Kidney capillary endothelial cell (primary cell): ENCODE measurements at places on chromosomes 6 and 20.

DNA sequence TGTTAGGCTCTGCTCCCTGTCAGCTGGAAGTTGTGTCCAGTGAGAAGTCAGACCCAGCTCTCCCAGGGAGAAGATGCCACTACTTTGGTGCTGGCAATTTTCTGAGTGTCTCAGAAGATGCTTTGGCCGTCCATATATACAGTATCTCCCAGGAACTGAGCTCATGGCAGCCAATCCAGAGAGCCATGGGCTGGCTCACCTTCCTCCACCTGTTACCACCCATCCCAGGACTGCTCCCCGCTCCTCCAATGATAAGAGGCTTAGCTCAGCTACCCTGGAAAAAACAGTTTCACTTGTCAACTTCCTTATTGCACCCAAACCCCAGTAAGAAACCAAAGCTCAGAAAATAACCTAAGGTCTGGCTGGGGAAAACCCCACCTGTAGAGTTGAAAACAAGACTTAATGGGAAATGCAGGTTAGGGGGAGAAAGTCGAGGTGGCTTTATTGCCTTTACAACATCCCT is at the start of gene BNIP5:
Gene BNIP5 (minus strand): TSS at position 110 of the 463 bp plus-strand sequence. CDS start 6,198 bp downstream, outside the sequence.
- no peak for DNase-seq

DNA sequence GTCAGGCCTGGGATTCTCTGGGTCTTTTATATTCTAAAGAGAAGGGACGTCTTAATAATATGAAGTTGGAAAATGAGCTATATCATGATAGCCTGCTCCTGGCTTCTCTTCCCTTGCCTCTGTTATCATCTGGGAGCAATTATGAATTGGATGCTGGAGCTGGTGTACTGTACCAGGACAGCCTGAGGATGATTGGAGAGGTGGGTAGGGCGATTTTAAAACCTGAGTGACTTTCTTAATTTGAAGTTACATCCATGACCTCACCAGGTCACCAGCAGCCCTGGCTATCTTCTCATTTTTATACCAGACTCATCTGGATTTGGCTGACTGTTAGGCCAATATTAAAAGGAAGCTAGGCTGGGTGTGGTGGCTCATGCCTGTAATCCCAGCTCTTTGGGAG is 317.6 kb downstream of the CLIC5 start:
- no peak for DNase-seq

DNA sequence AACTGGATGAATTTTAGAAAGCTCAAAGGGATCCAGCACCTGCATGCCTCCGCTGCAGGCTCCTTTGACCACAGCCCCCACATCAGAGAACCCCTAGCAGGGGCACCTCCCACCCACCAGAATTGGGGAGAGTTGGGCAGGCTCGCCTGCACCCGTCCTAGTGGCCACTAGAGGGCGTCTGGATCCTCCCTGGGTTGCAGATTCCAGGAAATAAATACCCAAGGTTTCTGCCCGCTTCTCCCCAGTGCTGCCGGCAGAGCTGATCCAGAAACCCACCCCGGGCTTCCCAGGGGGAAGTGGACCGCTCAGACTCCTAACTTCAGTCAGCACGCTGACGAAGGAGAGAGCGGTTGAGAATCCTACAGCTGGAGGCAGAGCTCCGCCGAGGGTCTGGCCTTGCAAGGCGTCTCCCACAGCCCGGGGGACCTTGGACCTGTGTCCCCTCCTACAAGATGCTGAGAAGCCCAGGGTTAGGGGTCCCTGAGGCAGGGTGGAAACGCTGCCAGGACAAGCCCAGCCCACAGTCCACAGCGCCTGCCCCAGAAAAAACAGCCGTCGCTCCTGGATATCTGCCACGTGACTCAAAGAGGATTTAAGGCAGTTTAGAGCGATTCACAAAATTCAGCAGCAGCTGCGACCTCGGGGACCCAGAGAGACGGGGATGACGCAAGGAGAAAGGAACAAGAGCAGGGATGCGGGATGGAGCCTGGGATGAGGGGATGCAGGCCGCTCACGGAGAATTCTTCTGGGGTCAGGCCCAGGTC is 32.6 kb upstream of the PHACTR3 start:
- peak; percentile 29 for DNase-seq

DNA sequence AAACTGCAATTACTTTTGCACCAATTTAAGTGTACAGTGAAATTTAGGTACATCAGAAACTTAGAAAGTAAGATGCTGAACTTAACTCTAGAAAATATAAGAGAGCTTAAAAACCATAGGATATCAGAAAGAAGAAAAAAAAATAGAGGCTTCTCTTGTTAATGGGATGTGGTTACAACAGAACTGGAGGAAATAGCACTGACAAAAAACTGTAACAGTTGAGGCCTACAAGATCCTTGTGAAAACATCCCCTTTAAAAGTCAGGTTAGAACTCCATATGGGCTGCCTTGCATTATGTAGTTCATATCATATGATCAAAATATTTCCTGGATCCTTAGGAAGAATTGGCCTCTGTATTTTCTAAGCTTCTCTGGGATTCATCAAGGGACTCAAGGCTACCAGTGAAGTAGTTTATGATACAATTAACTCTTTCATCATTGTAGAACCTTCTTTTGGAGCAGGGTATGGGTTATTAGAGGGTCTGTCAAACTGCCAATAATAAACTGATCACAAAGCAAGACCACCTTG is 24.8 kb downstream of the MTCL3 start:
- no peak for DNase-seq

DNA sequence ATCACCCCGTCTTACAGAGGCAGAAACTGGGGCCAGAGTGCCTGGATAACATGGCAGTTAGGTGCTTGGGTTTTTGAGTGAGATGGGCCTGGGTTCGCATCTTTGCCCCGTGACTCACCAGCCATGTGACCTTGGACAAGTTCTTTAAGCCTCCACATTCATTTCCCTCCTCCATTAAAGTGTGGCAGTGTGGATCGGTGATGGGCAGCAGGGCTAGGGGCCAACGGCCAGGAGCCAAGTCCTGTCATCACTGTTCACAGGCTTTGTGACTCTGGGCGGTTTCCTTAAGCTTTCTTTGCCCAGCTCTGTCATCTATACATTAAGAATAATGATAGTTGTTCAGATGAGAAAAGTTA is 85.5 kb upstream of the PMEPA1 start:
- DNase-seq: no peak

DNA sequence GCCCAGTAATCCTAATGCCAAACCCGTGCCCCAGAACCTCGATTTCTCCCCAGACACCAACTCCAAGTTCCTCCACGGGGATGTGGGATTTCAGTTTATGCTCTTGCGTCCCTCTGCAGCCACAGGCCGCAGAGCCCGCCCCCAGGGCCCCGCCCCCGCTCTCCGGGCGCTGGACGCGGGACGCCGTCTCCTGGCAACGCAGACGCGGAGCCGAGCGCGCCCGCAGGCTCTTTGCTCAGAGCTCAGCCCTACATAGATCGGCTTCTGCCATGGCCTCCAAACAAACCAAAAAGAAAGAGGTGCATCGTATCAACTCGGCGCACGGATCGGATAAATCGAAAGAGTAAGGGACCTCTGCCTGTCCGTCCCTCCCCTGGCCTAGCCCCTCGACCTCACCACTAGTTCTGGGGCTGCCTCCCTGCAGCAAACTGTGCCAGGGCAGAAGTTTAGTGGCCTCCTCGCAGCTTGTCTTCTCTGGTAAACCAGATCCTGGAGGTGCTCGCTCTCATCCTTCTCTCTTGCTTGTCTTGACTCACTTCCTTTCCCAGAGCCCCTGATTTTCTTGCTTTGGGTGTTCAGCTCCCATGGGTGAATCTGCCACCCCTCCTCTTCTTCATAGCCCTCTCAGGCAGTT is at the start of gene ADGB:
Gene ADGB (plus strand): TSS at position 201 of the 634 bp plus-strand sequence. CDS start 69 bp downstream, at position 270.
- peak; percentile 4 for DNase-seq

DNA sequence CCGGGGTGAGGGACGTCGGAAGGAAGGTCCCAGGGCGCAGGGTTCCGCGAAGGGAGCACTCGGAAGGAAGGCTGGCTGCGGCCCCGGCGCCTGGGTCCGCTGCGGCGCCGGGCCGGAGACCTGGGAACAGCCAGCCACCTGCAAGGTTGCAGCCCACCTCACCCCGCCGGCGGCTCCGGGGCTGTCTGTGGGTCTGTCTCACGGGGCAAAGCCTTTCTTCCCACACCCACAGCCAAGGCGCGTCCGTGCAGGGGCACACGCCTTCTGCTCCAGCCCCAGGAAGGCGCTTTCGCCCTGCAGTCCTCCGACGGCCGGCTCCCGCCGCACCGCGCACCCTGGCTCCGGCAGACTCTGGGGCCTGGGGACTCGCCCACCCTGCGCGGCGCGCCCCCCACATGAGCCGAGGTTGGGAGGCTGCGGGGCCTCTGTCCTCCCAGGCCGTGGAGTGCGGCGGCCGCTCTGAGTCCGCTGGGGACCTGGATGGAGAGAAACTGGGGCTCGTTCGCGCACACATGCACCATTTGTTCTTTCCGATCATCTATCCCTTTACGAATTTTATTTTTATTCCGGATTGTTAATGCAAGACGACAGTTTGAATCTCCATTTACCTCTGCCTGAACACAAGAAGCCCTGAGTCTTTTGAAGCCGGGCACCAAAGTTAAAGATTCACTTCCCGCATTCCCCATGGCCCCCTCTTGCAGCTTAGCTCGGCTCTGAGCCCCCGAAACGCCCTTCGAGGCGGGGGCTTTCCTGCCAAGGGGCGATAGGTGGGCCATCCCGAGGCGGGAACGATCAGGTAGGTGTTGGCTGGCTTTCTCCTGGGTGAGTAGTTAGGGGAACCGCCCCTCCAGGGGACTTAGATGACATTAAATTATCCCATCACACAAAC is 4.5 kb upstream of the FOXC1 start:
- no peak for DNase-seq

DNA sequence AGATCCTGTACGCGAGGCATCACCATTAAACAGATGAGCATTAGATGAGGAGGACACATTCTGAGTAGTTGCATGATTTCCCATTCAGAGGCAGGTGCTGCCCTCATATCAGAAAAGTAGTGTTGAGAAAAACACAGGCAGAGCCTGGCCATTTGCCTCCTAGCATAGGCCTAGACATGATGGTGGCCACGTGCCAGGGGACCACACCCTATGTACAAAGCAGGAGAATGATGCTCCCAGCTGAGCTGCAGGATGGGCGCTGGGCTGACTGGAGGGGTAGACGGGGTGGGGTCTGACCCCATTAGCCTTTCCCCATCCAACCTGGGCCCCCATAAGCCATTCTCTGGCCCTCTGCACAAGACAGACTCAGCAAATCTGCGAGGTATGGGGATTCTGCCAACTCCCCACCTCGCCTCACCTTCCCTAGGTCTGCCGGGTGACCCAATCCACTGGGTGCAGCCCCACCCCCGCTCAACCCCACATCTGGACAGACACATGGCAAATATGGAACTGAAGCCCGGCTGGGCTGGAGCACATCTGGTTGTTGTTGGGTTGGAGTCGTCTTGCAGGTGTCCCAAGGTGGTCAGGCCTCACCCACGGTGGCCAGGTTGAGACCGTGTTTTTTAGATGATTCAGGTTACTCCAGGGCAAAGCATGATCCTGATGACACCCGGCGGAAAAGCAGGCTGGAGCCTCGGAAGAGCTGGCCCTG is 13.9 kb downstream of the PI16 start:
- no peak for DNase-seq

DNA sequence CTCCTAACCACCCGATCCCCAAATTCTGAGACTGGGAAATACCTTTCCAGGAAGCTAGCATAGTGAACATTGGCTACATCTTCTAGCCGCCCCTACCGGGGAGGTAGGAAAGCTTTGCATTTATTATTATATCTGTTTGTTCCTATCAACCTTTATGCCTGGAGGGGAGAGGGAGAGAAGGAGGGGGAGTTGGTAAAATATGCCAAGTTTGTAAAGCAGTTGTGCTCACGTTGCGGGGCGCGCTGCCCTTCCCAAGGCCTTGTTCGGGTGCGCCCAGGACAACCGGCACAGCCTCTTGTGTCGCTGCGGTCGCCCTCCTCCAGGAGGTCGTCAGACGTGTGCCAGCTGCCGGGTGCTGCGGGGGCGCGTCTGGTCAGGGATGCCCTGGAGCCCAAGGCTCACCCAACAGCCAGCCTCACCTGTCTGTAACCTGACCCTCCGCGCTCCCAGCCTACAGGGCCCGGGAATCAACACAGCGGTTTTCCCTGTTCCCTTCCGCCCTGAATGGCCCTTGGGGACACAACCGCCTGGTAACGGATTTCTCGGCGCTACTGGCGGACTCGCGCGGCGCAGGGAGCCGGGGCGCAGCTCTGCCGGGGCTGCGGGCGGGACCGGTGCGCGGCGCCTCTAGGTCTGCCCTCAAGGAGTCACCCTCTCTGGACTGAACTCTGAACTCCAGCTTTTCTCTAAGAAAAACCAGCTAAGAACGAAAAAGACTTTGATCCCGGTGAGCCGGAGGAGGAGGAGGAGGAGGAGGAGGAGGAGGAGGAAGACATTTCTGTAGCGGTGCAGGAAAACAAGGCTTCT is 1.1 kb upstream of the OVOL2 start:
- peak; percentile 6 for DNase-seq

GRCh38 chr6:47235421-47235820 is 74.3 kb downstream of the TNFRSF21 start:
- no peak for DNase-seq

DNA sequence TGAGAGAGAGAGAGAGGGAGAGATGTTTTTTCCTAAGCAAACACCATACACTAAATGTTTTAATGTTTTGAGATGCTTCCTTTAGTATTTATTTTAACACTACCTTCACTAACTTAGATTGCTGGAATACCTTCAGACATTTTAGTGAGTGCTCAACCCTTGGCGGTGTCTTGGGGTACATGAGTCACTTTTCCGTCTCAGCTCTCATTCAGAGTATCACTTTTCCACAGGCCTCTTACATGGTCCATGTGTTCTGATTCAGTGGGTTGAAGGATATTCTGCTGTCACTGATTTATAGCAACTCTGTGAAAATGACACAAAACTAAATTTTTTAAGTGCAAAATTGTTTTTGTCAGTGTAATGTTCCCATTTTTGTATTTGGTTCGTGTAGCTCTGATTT is 217.9 kb downstream of the CLVS2 start:
- DNase-seq: no peak

- no peak for DNase-seq
These were observed 15.6 kb upstream of the PRDM13 start for GRCh38 chr6:99590728-99591672.

- no peak for DNase-seq
These were observed 312.0 kb downstream of the ZFAND3 start for GRCh38 chr6:38131527-38131965.

GRCh38 chr6:16644540-16645250 is 116.6 kb downstream of the ATXN1 start:
- no peak for DNase-seq

DNA sequence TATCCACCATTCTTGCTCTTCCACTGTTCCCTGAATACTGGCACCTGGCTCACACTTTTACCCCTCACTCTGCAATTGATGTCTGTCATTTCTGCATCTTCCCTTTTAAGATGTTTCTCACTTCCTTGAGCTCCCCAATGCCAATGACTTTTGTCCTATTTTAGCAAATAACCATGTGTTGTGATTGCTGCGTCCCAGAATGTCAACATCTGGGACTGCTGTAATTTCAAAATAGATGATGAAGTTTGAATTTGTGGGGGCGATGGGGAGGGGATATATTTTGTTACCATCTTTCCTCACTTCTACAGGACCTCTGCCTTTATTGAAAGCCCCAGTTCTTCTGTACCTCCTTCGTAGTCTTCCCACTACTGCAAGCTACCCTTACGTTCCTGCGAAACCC is 40.0 kb upstream of the ADGRF5 start:
- no peak for DNase-seq

GRCh38 chr6:122604676-122605075 is 5.5 kb upstream of the PKIB start:
- no peak for DNase-seq

- DNase-seq: no peak
These were observed 302.3 kb upstream of the CITED2 start for GRCh38 chr6:139676718-139677117.
